Heart left ventricle (tissue), 16 donors: ENCODE measurements at places on chromosomes 13 and 19. TPM values are rescaled to one million over a fixed set of nuclear protein-coding genes. Genes with fewer than 3 reads are reported as not detected.

- DNase-seq: no peak
Observed at GRCh38 chr13:79645569-79645968, 164.6 kb downstream of the NDFIP2 start.

DNA sequence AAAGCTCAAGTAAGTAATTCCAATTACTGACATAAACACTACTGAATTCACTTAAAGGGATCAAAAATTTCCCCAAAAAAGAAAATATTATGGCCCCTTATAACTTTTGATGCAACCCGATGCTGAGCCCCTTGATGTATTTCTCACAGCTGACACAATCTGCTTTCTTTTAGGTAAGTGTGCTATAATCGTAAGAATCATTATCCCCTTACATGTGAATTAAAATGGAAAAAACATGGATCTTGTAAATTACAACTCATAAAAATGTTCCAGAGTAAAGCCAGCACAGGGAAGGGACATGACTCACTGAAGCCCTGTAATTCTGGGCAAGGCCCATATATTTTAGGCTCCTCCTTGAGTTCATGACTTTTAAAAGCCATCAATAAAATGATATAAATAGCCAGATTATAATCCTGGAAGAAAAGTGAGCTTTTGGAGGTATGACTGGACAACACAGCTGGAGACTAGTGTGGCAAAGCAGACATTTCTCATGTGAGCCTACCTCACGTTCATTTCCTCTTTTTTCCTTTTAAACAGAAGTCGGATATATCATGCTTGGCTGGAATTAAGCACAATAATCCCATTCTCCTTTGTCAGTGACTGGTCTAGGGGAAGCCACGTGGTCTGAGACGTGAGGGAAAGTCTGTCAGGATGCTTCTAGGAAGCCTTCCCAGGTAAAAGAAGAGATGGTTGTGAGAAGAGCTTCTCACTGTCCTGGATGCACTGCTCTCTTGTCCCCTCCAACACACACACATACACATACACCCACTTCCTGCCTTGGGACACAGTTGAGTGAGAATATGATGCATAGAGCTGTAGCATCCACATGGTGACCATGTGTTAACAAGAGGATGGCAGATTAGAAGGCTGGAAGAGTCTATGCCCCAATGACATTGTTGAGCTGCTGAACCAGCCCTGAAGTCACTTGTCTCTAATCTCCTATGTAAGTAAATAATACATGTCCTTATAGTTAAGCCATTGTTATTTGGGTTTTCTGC lies 165.4 kb downstream of the RGCC start:
- no peak for DNase-seq

GRCh38 chr19:45058622-45059159 lies 17.6 kb downstream of the ZNF296 start:
- DNase-seq: no peak

The MIA gene
- total RNA-seq: 3.0 TPM

The SCEL gene
- total RNA-seq: not detected

The TPTE2 gene
- total RNA-seq: not detected

DNA sequence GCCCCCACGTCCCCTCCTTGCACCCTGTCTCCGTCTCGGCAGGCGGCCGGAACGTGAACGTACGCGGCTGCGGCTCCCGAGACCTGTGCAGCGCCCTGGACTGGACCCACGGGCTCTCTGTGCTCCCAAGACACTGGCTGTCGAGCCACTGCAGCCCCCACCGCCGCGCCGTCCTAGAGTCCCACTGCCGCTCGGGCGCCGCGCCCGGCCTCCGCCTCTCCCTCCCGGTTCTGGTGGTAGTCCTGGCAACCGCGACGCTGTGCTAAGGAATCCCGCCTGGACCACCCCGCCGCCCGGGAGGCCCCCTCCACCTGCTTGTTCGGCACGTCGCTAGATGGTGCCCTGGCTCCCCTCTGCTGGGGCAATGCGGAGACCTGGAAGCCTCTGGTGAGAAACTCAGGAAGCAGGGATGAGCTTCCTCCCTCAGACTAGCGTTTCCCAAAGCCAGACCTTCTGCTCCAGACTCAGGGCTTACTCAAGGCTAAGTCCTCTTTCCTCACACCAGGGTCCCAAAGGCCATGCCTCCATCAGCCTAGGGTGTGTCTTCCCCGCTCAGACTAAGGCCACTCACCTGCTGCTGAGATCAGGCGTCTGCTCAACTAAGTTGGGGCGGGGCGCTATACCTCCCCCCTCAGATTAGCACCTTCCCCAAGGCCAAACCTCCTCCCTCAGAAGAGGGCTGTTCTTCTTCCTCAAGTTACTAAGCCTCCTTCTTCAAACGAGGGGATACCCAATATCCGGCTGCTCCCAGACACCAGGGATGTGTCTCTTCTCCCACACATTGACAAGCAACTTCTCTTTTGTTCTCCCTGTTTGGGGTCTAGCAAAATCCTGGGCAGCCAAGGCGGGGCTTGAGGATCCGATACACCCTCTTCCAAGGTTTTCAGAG lies 16.1 kb upstream of the IRGC start:
- peak; percentile 61 for DNase-seq

The ATXN8OS gene
- total RNA-seq: not detected

DNA sequence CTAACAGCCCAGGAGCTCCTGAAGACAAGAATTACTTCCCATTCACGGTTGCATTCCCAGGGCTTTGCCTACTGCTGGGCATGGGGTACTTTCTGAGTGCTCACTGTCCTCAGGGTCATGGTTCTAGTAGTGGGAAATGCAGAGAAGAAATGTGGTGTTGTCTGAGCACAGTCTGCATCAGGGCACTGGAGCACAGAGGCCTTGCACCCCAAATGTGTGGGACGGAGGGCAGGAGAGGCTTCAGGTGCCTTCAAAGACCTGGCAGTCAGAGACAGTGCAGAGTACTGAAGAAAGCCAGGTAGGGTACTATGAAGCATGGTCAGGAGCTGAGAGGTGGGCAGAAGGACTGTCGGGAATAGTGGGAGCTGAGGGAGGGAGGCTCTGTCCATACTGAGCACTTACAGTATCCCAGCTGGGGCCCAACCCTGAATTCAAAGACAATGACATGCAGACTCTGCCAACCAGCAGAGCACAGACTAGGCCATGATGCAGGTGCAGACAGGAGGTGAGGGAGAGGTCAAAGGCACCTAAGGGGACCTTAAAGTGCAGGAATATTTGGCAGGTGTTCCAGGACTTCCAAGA lies 144.4 kb downstream of the USP12 start:
- no peak for DNase-seq

GRCh38 chr13:104181526-104182231 lies 1115.5 kb upstream of the SLC10A2 start:
- DNase-seq: no peak

The KLF16 gene
- 5.8 TPM for total RNA-seq

DNA sequence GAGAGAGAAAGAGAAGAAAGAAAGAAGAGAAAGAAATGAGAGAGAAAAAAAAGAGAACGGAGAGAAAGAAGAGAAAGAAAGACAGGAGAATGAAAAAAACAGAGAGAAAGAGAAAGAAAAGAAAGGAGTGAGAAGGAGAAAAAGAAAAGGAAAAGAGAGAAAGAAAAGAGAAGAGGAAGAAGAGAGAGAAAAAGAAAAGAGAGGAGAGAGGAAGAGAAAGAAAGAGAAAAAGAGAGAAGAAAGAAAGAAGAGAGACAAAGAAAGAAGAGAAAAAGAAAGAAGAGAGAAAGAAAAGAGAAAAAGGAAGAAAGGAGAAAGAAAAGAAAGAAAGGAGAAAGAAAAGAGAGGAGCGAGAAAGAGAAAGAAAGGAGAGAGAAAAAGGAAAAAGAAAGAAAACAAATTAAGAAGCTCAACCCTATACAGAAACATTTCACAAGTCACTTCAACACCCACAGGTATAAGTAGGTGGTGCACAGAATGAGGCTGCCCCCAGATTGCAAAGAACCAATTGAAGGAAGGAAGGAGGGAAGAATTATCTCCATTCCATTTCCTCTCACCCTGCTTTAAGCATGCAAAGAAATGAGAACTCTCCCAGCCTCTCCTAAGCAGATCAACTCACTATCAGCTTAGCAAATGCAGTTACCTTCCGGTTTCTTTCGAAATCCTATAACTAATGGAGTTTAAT lies 98.8 kb upstream of the CACNA1A start:
- DNase-seq: no peak

DNA sequence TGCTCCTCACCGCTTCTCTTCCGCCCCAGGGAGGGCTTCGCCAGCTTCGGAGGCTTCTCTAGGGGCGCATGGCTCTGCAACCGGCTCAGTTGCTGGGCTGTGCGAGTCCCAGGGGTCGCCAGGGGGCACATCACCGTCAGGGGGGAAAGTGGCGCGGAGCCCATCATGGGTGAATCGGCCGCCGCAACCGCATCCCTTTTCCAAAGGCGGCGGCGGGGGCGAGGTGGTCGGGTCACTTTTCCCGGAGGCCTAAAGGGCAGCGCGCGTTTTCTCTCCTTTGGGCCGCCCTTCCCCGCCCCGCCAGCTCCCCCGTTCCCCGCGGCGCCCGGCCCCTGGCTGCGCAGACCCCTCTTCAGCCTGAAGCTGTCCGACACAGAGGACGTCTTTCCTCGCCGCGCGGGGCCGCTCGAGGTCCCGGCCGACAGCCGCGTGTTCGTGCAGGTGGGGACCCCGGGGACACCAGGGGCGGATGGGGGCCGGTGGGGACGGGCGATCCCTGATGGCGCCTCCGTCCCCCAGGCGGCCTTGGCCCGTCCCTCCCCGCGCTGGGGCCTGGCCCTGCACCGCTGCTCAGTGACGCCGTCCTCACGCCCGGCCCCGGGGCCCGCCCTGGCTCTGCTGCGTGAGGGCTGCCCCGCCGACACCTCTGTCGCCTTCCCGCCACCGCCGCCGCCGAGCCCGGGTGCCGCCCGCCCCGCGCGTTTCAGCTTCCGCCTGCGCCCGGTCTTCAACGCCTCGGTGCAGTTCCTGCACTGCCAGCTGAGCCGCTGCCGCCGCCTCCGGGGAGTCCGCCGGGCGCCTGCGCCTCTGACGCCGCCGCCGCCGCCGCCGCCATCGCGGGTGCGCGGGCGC lies 1.7 kb downstream of the TGFBR3L start:
- no peak for DNase-seq

The ZNF729 gene
- not detected for total RNA-seq

The ZNF181 gene
- total RNA-seq: 26.0 TPM

GRCh38 chr13:58592052-58592451 lies 960.5 kb downstream of the PCDH17 start:
- no peak for DNase-seq

- no peak for DNase-seq
Observed at GRCh38 chr19:20359933-20360720, 193.1 kb downstream of the ZNF486 start.

- DNase-seq: no peak
Observed at GRCh38 chr13:97225533-97225932, 3.4 kb downstream of the MBNL2 start.

DNA sequence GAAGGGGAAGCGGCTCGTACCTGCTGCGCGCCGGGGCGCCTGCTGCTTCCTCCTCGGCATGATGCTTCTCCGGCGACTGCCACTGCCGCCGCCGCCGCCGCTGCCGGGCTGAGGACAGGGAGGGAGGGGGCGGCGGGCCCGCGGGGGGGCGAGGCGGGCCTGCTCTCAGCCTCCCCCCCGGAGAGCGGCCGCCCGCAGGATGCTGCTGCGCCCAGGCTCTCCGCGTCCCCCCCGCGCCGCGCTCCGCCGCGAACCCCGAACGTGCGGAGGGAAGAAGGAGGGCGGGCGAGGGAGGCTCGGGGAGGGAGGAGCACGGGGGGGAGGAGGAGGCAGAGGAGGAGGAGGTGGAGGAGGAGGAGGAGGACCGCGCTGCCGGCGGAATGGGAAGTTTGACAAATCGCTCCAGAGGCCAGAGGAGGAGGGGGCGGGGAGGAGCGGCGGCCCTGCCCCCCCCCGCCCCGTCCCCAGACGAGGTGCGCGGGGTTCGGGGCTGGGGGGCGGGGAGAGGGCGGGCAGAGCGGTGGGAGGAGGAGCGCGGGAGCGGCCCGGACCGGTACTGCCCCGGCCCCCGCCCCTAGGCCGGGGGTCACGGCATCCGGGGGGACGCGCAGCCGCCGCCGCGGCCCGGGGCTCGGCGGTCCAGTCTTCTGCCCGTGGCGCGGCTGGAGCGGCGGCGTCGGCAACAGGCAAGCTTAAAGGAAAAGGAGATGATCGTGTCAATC lies at the start of gene TSHZ3:
Gene TSHZ3, minus strand, starts transcription at position 277 of the 722 bp plus-strand sequence. Its CDS starts 217 bp downstream, at position 60.
- DNase-seq: peak; percentile 86

DNA sequence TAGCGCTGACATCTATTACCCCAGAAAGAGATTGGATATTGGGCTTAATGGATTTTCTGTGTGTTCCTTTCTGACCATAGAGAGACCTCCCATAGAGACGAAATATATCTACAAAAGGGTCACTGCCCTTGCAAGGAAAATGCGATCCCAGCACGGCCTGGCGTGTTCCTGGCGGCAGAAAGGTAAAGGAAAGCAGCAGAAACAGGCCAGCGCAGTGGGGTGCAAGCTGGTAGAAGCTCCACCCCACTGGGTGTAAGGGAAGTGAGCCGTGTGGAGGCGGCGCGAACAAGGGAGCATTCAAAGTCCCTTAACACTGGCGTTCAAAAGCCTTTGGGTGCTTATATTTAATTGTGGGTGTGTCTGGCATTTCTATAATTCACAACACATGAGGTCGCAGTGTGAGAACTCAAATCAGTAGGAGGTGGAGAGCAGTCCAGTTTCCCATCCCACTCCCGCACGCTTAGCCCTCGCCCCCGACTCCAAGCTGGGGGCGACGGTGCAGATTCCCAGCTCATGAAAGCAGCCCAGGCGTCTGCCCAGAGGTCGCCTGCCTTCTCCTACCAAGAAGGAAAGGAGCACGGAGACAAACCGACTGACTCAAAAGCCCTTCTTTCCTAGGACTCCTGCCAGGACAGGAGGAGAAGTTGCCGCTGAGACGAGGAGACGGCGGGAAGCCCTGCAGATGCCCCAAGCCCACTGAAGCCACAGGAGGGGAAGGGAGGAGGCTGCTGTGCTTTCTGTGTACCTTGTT lies 478.4 kb downstream of the FOXO1 start:
- no peak for DNase-seq

The PHLDB3 gene
- 5.3 TPM for total RNA-seq
